ENCODE measurements at places on chromosomes 16 and 17.

DNA sequence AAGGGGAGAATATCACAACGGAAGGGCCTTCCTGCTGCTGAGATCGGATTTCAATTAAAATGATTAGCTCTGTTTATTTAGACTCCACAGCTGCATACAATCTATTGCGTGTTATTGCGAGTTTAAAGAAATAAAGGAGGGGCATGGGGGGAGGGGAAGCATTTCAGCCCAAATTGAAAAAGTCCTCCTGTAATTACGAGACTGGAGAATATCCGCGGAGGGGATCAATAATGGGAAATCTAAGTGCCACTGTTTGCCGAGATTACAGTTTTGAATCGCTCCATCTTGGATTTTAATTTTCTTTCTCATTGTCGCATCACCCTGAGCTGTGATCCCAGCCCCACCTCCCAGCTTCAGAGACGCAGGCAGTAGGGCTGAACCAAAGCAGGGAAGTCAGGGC is 15.7 kb upstream of the RPL38 start:
- peak; percentile 42 for DNase-seq

DNA sequence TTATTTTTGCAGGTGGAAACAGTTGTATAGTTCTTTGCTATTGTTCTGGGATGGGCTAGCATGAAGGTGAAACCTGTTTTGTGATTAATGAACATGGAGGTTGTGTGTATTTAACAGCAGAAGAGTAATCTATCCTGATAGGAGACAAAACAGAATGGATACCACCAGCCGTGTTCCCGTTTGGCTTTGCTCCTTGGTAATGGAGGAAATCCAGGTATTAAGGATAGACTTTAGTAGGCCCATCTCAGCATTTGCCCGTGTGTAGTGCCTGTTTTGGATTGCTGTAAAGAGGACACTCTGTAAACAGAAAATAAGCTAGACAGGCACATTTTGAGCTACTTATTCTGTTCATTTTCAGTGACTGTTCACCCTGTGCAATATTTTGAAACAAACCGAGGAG is 215.1 kb downstream of the RBFOX1 start:
- DNase-seq, result no peak

- no peak for DNase-seq
Measured at GRCh38 chr16:2420035-2420434, 9.2 kb upstream of the CCNF start.

GRCh38 chr17:8121407-8121680 is 2.6 kb downstream of the HES7 start:
- DNase-seq, result no peak

GRCh38 chr17:60165971-60166370 is 16.2 kb downstream of the CA4 start:
- no peak for DNase-seq

All from NCI-H345 (cell line).